CD4-positive, alpha-beta T cell treated with Interferon alpha-2 for 1 hour (primary cell): ENCODE measurements at places on chromosomes 1 and 21.

DNA sequence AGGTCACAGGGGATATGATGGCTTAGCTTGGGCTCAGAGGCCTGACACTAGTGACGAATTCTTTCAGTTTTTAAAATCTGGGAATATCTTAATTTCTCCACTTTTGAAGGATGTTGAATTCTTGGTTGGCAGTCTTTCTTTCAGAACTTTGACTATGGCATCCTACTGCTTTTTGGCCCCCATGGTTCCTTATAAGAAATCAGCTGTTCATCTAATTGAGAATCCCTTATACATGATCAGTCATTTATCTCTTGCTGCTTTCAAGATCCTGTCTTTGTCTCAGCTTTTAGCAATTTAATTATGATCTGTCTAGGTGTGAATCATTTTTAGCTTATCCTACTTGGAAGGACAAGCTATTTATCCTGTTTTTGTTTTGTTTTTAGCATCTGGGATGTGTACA, 31.2 kb upstream of the F3 start:
- DNase-seq: no peak

DNA sequence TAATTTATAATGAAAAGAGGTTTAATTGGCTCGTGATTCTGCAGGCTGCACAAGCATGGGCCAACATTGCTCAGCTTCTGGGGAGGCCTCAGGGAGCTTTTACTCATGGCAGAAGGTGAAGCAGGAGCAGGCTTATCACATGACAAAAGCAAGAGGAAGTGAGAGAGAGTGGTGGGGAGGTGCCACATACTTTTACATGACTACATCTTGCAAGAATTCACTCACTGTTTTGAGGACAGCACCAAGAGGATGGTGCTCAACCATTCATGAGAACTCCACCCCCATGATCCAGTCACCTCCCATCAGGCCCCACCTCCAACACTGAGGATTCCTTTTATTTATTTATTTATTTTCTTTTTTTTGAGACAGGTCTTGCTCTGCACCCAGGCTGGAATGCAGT, 5.5 kb upstream of the PLEKHM2 start:
- DNase-seq: no peak

GRCh38 chr1:47232187-47232874, at the start of gene TAL1:
Gene TAL1 (minus strand): TSS chr1:47232225. CDS start chr1:47225888, 6,337 bp downstream.
- DNase-seq: no peak

DNA sequence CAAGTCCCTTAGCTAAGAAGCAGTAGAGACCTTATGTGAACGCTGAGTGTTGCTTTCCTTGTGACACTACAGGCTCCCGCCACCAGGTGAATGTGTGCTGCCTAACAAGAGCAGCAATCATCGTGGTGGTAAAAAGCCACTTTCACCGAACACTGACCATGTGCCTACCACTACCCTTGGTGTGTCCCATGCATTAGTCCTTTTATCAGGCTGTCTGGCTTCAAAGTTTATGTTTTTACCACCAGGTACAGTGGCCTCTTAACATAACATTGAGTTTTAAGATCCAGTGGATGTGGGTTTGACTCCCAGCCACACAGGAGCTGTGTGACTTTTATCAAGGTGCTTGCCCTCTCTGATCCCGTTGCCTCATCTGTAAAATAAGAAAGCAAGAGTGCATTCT, 1.7 kb downstream of the C1QB start:
- no peak for DNase-seq

DNA sequence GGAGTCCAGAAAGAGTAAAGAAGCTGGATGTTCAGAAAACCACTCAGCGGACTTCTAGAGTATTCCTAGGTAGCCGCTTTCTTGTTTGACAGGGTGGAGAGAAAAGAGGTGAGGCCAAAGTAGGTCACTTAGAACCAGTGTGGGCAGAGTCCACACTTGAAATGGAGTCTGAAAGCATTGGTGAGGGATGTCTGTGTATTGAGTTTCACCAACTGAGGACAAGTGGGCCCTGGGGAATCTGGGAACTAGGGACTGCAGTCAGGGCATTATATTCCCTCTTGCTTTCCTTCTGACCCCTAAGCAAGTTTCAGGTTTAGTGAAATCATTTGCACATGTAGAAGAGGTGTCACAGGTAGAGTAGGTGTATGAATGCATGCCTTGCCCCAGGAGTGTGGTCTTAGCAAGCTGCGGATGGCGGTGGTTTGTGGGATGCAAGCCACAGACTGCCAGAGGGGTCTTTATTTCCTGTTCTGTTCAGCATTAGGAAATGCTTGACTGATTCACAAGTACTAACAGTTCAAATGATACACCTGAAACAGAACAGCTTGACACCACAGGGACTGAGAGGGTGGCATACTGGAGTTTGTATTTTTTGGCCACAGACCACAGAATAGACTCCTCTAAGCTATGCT, 1.1 kb upstream of the GNG12 start:
- DNase-seq: no peak
